Skeletal muscle cell (primary cell): ENCODE measurements at places on chromosomes 3 and 15.
A peak's percentile ranks its signal among the peaks of the same experiment; 100 is the strongest.

DNA sequence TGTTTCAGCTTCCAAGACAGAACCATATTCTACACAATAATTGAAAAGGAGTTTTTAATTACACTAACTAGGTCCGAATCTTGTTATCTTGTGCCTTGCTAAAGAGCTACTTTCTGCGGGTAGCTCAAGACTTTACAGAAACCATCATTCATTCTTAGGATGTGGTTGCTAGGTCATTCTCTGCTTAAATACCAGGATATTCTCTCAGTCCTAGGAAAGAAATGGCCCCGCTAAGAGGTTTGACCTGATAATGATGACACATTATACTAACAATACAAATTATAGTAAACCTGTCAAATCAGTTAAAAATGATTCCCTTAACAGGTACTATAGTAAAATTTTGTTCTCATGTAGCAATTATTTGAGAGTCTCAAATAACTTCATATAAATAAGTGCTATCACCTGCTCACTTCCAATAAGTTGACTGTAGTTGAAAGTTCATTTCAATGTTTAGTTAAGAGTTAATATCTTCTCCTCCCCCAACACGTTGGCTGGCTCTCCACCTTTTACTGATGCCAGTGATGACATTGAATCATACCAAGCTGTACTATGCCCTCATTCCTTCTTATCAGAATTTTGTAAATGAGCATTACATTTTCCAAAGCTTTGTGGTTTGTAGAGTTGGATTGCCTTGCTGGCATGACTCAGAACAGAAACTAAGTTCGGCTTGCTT lies 3.6 kb upstream of the C3orf85 start:
- DNase-seq, result no peak

- no peak for DNase-seq
Observed at GRCh38 chr3:140290105-140290504, 355.1 kb downstream of the CLSTN2 start.

- DNase-seq, result no peak
Observed at GRCh38 chr3:180680097-180680430, 775 bp upstream of the CCDC39 start.

- DNase-seq, result no peak
Observed at GRCh38 chr3:178558637-178559036, 22.4 kb downstream of the KCNMB2 start.

DNA sequence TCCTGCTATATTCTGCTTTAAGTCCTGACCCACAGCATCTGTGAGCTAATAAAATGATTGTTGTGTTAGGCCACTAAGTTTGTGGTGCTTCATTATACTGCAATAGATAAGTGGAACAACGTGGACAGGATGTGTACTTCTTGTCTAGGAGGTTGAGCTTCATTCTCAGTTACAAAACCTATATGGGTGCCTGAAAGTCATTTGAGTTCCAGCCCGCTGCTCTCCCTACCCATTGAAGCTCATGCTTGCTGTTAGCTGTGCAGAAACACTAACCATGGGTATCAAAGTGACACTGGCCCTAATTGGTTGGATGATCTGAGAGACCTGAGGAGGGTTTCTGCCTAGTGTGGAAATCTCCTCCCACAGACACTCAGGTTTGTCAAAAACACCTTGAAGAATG lies 357.2 kb downstream of the PDCD6IP start:
- no peak for DNase-seq

- no peak for DNase-seq
Observed at GRCh38 chr3:156803952-156804741, 22.0 kb upstream of the LEKR1 start.

- no peak for DNase-seq
Observed at GRCh38 chr3:55826097-55826496, 339.0 kb upstream of the WNT5A start.

DNA sequence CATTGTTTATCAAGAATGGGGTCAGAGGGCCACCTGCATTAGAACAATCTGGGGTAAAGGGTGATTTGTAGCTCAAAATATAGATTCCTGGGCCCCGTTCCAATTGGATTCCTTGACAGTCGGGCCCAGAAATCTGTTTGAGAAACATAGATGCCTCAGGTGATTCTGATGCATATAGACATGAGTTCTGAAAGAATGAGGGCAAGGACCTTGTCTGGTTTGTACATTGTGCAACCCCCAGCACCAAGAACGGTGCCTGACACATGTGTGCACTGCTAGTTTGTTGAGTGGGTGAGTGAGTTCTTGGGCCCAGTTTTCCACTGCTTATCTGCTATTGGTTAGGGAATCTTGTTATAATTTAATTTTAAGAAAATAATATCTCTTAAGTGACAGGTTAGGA lies 16.6 kb downstream of the CRYBG3 start:
- no peak for DNase-seq

DNA sequence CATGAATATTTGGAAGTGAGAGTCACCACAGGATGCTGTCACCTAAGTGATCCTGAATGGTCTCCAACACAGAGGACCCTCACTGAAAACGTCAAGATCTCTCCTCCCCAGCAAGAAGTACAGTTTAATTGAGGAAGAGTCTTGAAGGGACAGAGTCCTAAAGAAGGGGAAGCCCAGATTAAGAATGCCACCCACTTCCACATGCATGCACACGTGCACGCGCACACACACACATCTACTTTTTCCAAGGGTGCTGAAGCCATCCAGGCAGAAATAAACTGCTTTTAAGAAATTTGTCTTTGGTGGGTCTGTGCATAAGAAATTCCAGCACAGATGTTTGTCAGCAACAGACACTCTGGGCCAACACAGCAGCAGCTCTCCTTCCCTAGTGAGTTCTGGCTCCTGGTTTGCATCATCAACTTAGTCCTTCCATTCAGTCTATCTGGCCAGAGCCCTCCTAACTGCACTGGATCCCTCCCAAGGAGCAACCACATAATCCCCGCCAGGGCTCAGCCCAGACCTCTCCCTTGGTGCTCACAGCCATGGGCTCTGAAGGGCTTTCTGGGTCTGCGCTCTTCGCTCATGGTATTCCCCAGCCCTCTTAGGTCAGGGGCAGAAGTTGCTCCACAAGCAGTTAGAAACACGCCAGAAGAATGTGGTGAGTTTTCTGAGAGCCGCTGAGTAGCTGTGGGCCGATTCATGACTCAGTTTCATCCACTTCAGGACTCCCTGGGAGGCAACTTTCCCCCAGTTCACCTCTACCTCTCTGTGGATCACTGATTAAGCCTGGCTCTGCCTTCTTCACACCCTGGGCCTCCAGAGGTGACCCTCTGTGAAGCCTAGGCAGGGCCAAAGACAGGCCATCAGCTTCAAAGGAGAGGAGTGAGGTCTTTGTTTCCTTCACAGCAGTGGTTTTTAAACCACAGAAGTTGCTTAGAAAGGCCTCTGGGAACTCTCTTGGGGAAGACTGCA lies 132.6 kb upstream of the LIPC start:
- DNase-seq, result peak; percentile 78

- DNase-seq, result no peak
Observed at GRCh38 chr3:49826016-49826415, 12.3 kb upstream of the UBA7 start.

DNA sequence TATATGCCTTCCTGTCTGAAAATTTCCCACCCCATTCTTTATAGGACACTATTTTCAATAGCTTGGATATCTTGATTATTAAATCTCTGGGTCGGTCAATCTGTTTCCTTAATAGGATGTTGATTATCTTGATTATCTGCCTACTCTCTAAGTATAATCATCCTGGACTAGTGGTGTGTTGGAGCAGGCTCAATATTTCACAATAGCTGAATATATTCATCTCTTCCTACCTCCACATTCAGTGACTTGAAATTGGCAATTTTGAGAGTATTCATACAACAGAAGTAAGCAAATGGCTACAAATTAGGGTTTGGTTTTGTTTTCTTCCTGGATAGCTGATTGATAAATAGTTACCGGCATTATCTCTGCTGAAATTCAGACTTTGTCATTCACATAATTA lies 1162.6 kb downstream of the ROBO1 start:
- no peak for DNase-seq

- DNase-seq, result no peak
Observed at GRCh38 chr15:68440136-68440535, 8.2 kb upstream of the ITGA11 start.

- no peak for DNase-seq
Observed at GRCh38 chr15:75364881-75365280, 3.5 kb downstream of the MAN2C1 start.

DNA sequence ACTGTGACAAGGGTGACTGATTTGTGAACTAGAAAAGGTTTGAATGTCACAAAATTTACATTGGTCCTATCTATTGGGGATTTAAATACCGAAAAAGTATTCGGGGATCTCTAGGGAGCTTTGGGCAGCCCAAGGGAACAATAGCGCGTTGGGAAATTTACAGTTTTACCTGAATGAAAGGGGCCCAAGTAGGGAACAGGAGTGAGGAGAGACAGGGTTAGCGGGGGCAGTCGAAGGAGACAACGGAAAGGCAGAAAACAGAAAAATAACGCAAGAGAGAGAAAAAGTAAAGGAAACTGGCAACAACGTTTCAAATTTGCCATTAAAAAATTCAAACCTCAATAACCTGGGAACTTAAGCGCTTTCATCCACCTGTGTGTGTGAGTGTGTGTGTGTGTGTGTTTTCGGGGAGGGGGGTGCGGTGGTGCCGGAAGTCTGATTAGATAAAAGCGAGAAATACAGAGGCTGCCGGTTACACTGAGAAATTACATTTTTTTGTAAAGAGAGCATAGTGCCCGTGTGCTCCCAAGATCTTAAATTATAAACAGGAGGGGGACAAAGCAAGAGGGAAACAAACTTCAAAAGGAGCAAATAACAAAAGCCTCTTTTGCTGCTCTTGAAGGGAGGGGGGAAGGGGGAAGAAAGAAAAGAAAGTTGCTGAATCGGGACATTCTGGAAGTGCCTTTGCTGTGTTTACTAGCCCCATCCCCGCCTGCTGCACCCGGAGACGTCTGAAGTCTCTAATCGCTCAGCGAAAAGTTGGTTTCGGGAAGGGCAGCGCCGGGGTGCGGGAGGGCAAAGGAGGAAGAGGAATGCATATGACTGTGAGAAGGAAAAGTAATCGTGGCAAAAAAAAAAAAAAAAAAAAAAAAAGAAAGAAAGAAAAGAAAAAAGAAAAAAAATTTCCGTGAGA lies 721 bp upstream of the ZIC1 start:
- no peak for DNase-seq

- peak; percentile 23 for DNase-seq
Observed at GRCh38 chr3:187064210-187065115, 74.8 kb downstream of the RPL39L start.

DNA sequence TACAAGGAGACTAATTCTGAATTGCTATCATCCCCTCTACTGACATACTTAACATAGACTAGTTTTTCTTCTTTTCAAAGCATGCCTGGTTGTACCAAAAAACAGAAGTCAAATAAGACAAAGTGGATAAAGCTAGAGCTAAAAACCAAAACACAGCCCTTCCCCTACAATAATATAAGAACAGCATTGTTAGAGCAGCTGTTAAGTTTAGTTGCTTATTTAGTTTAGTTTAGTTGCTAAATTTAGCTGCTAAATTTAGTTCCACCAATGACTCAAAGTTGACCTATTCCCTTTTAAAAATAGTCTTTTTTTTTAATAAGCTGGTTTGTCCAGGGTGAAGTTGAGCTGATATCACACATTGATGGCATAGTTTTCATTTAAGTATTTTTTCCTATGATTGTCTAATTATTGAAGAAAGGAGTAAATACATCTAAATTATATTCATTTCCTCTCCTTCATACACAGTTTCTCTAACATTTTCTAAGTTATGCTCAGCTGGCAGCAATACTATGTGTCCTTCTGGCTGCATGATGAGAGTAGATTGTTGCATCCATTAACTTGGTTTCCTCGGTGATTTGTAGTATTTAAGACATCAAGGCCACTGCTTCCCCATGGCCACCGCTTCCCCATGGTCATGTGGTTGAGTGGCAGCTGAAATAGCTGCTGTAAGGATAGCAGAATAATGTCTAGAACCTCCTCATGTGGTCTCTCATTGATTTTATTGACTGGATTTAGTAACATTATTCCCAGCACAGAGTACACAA lies 718.6 kb upstream of the NECTIN3 start:
- no peak for DNase-seq

DNA sequence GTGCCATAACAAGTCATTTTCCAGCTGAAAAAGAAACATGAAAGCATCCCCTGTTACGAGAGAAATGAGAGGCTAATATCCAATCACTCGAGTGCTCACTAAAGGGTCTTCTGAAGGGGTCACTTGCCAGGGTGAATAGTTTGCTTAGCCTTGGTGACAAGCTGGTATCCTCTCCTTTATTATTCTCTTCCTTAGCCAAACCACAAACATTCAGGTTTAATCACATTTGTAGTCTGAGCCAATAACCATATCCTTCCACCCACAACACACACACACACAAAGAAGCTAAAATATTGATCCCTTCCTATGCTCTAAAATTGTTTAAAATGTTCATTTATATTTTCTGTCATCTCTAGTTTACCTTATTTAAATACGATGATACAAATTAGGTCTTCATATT lies 240.5 kb upstream of the TMCO5A start:
- DNase-seq, result no peak

DNA sequence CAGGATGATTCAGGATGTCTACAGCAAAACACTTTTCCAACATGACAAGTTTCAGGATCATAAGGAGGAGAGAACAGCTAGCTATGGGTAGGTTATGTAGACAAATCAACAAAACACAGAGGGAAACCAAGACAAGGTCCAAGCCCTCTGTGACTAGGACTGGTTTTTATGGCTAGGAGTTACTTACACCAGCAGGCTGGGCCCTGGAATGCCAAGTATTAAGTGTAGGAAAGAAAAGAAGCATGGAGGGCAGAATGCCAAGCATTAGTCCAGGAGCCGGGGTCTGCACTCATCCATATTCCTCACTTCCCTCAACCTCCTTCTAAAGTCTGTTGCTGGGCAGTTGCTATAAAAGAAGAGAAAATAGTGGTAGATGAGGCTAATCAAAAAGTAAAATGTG lies 35.3 kb upstream of the PPP2R3A start:
- no peak for DNase-seq

DNA sequence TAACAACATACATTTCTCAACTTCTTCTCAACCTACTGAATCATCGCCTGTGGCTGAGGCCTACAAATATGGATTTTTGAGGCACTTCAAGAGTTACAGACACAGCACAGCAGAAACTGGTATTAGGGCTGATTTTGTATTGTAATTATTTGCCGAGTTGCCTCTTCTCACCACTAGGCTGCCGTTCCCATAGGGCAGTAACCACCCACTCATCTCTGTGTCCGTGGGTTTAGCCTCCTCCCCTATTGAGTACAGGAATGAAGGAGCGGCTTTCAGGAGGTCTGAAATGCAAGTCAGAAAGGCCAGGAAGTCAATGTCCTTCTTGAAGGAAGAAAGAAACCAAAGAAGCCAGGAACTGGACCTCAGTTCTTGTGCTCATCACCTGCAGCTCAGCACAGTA lies 220.8 kb downstream of the MTHFS start:
- DNase-seq, result no peak

- DNase-seq, result no peak
Observed at GRCh38 chr15:62902821-62903220, 139.7 kb upstream of the TPM1 start.

DNA sequence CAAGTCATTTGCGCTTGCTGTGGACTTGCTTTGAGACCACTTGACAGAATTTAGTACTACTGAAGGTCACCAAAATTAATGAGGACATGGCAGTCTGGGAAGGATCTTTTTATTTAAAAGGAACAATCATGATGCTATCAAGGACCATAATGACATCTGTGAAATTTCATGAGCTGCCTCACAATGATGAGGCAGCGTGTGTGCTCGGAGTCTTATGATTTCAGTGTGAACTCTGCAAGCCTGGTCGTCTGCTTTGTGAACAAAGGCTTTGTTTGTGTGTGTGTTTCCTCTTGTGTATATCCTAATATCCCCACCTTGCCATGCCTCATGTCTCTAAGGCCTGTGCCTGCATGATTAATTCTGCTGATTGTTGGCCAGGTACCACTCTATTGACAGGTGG lies 46.7 kb downstream of the RAD54L2 start:
- DNase-seq, result no peak

GRCh38 chr3:111720681-111721380 lies 125.7 kb upstream of the ZBED2 start:
- DNase-seq, result no peak
